Central memory CD4-positive, alpha-beta T cell (primary cell): ENCODE measurements at places on chromosomes 6 and 20.

DNA sequence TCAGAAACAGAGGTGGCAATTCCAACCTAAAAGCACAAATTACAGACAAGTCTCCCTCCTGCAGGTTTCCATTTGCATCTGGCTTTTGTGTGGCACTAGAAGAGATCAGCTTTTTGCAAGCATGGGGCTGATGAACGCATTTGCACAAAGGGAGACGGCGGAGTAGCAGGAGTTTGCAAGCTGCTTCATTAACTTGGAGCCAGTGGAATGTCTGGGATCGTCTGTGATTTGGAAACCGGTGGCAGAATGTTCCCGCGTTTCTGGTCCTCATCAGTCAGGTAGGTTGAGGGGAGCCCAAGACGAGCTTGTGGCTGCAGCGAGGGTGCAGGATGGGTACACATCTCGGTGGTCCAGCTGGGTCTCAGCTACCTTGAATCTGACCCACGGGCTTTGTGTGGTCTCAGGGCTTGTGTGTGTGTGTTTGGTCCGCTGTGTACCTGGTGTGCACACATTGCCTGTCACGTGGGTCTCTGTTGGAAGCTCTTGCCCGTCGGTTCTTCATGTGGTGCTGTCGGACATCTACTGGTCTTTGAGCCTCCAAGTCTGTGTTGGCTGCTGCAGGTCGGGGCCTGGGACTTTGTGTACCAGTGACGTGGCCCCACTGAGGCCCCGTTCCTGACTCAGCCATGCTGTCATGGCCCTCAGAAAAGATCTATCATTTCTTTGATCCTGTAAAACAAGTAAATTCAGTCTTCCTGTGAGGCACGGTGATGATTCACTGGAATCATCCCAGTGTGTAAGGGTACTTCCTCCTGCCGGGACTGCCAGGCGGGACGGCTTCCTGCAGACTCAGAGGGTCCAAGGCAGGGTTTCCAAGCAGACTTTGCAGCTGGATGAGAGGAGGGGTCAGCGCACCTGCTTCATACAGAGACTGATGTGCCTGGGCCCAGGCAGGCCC is 12.4 kb upstream of the MYT1 start:
- DNase-seq: no peak

GRCh38 chr20:50312682-50313521 is 122.3 kb downstream of the CEBPB start:
- no peak for DNase-seq

DNA sequence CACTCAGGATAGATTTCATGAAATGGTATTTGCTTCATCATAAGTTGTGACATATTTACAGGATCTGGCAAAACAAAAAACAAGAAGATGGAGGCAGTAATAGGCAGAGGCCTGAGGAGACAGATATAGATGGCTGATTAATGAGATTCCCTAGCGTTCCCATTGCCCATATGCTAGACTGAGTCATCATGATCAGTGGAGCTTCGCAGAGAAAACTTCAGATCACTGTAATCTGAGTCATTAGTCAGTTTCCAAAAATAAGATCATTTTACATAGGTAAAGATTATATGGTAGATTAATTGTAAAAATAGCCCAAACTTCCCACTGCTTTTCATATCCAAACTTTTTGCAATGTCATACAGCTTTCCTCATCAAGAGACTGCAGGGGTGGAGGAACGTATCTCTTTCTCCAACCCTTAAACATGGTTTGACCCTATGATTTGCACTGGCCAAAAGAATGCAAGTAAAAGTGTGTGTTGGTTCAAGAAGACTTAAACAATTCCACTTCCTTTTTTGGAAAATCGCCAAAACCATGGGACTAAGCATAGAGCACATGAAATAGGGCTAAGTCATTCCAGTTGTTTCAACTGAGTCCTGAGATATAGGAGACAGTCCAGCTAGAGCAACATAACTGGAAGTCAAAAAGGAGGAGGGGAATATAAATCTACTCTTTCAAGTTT is 626.0 kb downstream of the RNF144B start:
- no peak for DNase-seq

DNA sequence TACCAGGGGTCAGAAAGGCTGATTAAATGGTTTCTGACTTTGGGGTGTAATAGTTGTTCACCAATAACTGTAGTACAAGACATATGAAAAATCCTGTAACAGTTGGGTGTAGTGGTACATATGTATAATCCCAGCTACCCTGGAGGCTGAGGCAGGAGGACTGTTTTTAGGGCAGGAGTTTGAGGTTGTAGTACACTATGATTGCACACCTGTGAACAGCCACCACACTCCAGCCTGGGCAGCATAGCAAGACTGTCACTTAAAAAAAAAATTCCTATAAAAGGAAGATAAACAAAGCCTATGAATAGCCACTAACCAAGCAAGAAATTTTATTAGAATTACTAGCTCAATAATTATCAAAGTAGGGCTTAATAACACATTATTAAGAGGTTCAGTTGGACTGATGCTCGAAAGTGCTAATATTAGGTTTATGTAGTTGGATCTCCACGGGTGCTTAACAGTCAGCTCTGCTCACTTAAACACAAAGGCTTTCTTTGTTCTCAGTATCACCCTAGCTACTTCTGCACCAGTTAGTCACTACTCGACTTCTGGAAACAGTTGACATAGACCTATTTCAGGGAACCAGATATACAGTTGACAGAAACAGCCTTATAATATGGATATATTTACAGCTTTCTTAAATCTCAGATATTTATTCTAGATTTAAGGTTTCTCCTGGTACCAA is 113.0 kb downstream of the MTFR2 start:
- no peak for DNase-seq

DNA sequence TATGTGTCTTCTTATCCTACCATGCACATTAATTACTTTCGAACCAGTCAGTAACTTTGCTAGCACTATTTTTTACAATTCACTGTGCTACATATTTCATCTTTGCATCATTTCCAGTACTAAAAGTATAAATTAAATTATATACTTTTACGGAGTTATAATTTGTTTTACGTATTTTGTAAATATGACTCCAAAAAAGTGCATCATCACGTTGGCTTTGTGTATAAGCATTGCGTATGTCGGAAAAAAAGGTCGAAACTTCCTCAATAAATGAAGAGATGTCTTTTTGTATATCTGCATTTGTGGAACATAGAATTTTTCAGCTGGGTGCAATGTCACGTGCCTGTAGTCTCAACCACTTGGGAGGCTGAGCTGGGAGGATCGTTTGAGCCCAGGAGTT is 52.0 kb downstream of the USP49 start:
- DNase-seq: no peak

GRCh38 chr20:3729811-3730540 is 2.5 kb upstream of the HSPA12B start:
- no peak for DNase-seq

DNA sequence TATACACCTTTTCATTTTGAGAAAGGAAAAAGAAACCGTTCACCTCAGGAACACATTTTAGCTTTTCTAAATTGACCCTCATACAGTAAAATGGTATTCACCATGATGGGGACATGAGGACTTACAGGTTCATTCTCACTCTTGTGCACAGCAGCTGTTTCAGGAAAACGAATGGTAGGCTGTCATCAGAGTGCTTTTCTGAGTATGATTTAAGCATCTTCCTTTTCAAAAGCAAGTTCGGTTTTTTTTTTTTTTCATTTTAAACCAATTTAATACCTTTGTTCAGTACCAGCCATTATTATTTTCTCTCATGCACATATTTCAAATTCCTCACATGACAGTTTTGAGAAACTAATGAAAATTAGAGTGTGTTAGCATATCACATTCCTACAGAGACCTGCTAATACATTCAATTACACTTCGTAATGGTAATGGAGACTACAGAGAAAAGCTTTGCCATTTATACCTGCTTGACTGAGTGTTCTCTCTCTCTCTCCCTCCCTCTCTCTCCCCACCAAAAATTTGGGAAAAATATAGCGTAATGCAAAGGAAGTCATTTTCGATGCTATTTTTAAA is 129.2 kb downstream of the SAMD5 start:
- no peak for DNase-seq

DNA sequence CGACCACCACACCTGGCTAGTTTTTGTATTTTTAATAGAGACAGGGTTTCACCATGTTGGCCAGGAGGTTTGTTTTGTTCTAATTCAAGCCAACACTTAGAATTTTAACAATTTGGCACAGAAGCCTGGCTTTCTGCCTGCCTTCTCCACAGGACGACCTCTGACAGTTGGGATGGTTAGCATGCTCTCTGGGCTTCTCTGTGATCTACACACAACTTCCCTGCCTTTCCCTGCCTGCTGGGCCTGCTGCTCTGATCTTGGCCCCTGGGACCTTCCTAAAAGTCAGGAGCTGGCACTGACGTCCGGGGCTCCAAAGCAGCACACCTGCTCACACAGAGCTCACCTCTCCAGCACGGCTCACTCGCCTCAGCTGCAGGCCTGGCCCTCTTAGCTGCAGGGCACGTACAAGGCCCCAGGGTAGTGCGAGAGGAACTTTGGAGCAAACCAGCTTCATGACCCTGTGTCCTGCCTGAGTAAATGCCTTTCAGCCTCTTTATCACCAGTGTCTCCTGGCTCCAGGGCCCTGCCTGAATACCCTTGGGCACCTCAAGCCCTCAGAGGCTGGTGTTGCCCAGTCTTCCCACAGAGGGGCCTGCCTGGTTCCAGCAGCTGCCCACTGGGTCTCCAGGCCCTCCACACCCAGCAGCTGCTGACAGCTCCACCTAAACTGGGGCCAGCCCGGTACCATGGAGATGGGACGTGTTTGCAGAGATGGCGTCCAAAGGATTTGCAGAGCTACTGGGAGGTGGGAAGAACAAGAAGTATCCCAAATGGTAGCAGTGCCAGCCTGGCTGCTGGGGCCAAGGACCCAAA is 96.0 kb downstream of the PSMB1 start:
- no peak for DNase-seq

DNA sequence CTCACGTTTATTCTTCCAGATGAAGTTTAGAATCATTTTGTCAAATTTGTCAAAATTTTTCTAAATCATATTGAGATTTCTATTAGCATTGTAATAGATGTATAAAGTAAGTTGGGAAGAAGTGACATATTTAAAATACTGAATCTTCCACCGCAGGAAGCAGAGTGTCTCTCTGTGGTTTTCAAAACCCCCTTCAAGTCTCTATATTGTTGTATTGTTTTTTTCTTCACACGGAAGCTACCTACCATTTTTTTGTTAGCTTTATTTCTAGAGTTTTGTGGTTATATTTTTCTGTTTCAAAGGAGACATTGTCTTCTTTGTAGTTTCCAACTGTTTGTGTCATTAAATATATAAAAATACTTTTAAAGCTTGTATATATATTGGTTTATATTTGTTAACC is 188.6 kb downstream of the ZDHHC14 start:
- peak; percentile 47 for DNase-seq

GRCh38 chr6:90005048-90005827 is 111.0 kb downstream of the GJA10 start:
- no peak for DNase-seq

DNA sequence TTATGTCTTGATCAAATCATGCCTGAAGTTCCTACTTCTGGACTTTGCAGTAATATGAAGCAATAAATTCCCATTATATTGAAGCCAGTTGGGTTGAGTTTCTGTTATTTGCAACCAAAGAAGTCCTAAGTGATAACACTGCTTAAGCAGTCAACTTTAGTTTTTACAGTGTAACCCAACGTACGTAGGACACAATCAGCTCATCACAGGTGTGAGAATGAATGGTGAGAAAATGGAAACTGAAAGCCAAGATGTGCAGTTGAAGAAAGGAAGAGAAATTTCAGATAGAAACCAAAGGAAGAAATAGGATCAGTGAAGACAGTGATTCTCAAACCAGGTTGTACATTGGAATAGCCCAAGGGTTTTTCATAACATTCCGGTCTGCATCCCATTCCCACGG is 211.4 kb upstream of the ZFP64 start:
- DNase-seq: no peak

DNA sequence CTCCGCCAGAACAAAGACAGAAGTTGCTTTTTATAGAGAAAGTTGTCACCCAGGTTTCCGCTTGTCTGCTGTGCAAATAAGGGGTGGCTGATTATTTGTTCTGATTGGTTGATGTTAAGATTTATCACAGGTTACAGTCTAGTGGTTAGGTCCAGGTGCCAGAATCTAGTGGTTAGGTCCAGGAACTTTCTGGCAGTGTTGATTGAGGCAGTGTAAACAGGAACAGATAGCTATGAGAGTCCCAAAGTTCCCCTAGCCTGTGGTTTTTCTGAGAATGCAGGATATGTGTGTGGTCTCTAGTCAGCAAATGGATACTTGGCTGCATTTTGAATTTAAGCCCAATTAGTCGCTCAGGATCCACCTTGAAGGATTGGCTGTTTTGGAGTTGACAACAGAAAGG is 148.0 kb downstream of the TMEM200A start:
- peak; percentile 78 for DNase-seq

- DNase-seq: no peak
Observed at GRCh38 chr6:29678114-29678513, 2.8 kb downstream of the ZFP57 start.

- no peak for DNase-seq
Observed at GRCh38 chr6:119594907-119595306, 245.3 kb upstream of the MAN1A1 start.

DNA sequence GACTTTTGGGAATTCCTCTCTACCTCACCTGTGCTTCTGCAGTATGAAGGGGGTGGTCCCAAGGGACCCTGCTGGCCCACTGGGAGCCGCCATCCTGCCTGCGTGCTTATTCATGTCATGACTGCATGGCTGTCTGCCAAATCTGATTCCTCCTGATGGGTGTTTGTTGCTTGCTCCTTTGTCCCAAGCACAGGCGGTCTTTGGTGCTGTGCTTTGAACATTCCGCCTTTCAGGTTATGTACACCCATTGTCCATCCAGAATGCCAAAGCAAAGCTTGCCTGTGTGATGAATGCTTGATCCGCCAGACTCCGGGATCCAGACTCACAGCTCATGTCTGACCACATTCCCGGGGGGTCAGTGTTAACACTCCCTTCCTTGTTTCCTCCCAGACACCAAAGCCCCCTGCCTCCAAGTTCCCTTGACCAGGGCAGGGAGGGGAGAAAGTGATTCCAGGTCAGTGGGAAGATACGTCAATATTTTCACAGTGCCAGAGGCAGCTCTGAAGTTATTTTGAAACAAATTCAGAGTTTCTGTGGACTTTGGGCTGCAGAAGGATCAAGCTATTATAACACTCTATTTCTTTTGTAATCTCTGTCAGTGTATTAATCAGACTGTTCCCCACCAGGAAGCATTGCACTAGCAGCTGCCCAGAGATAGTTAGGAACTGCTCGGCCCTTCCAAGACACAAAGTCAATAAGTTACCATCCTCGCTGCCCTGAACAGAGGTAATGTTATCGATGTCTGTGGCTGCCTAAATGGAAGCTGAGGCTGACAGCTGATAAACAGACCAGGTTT is 9.5 kb downstream of the DAAM2 start:
- DNase-seq: no peak
